ENCODE measurements at places on chromosomes 13 and 19.
A peak's percentile ranks its signal among the peaks of the same experiment; 100 is the strongest.

DNA sequence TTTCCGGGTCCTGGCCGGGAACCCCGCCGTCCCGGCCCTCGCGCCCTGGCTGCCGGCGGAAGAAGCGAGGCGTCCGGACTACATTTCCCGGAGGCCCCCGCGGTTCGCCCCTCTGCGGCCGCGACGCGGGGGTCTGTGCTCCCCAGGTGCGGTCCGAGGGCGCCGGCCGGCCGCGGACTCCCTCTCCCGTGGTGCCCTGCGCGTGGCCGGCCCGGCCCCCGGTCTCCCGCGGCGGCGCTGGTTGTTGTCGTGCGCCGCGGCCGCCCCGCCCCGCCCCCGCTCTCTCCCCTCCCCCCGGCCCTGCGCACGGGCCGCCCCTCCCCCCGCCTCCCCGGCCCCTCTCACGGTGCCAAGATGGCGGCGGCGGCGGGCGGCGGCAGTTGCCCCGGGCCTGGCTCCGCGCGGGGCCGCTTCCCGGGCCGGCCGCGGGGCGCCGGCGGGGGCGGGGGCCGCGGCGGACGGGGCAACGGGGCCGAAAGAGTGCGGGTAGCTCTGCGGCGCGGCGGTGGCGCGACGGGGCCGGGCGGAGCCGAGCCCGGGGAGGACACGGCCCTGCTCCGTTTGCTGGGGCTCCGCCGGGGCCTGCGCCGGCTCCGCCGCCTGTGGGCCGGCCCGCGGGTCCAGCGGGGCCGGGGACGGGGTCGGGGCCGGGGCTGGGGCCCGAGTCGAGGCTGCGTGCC, at the start of gene KMT2B:
KMT2B (plus strand) TSS at position 339 of the 680 bp plus-strand sequence; CDS start at position 355, 16 bp downstream.
- DNase-seq, result no peak

GRCh38 chr19:30525383-30525782, 153.2 kb downstream of the ZNF536 start:
- DNase-seq, result no peak

- no peak for DNase-seq
Observed at GRCh38 chr13:73808318-73808717, 325.9 kb downstream of the KLF12 start.

DNA sequence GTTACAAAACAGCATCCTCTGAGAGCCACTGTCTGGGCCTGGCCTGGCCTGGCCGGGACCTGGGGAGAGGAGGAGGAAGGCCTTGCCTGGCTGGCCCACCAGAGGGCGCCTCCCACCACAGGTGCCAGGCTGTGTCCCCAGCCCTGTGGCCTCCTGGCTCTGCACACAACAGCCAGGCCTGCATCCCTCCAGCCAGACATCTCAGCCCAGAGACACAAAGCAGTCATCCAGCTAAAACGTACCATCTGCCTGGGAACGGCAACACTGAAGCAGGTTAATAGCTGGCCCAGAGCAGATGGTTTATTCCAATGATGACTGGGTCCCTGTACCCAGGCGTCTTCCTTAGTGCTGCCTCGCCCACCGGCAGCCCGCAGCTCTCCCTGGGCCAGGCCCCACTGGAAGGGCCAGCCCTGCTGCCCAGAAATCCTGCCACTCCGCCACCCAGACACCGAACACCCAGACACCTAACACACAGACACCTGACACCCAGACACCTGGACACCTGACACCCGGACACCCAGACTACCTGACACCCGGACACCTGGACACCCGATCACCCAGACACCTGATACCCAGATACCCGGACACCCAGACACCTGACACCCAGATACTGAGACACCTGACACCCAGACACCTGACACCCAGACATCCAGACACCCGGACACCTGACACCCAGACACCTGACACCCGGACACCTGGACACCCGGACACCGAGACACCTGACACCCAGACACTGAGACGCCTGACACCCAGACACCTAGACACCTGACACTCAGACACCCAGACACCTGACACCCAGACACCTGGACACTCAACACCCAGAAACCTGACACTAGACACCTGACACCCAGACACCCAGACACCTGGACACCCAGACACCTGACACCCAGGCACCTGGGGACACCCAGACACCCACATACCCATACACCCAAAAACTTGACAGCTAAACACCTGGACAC, 20.1 kb downstream of the C19orf12 start:
- peak; percentile 74 for DNase-seq

DNA sequence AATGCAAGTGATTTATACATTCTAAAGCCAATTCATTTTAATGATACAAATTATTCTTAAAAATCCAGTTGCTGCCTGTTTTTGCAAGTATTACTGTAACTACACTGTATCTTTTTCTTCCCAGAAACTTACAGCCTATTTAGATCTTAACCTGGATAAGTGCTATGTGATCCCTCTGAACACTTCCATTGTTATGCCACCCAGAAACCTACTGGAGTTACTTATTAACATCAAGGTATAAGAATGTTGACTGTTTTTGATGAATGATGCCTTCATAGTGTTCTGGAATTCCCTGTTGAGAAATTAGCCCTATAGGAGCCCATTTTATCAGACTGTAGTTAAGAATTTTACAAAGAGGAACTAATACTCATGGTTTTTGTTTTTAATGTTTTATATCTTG, 25.0 kb downstream of the ITM2B start:
- no peak for DNase-seq

DNA sequence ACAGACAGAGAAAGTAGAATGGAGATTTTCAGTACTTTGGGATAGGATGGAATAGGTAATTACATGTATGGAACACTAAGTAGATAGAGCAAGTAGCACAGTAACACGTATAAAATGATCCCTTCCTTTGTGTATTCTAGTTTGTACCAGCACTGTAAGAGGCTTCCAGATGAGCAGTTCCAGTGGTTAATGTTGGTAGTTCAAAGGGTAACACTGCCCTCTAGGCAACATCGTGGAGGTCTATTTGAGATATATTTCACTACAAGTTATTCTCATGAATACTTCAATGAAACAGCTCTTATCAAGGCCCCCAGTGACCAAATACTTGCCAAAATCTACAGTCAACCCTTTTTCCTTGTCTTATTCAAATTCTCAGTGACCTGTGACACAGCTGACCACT, 13.5 kb upstream of the ZNF563 start:
- DNase-seq, result no peak

DNA sequence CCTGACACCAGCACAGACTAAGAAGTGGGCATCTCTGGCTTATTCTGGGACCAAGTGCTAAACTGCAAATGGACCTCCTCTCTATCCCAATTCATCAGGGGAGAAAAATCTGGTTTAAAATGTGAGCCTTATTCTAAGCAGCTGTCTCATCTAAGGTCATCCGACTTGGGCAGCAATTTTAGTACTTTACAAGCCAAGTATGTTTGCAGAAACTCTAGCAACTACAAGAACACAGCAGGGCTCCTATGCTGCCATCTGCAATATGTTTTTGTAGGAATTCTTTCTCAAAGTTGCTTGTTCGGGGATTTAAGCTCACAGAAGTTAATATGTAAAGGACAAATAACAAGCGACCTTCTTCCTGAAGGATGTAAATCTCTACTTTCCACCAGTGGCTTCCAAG, 113.1 kb downstream of the FOXO1 start:
- no peak for DNase-seq

GRCh38 chr13:52931131-52931530, 82.7 kb upstream of the PCDH8 start:
- DNase-seq, result no peak

DNA sequence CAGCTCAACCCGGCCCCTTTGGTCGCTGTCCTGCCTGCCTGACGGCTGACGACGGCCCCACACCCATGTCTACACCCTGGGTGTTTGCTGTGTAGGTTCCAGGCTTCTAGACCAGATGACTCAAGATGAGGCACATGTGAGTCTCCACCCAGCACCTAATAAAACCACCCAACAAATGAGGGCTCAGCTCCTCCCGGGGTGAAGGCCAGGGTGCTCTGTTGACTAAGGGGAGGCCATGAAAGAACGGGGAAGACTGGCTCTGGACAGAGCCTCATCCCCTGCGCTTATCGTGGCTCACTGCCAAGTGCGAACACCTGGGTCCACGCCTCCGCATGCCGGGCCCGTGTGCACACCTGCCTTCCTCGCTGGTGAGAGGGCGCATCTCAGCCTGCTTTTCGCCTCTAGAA, 39.6 kb downstream of the COL4A2 start:
- no peak for DNase-seq

- DNase-seq, result no peak
Observed at GRCh38 chr13:92984151-92984550, 242.5 kb upstream of the GPC6 start.

DNA sequence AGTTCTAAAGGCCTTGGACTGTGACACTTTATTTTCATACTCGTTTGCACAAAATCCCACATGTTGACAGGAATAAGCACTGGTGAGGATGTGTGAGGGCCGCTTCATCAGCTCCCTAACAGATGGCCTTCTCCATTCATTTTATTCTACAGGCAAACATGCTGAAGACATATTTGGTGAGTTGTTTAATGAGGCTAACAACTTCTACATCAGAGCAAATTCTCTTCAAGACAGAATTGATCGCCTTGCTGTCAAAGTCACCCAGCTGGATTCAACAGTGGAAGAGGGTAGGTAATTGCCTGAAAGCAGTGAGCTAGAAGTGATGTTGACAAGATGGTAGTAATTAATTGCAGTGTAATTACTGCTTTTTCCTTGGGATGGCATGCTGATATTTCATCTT, 95.7 kb downstream of the GPR12 start:
- no peak for DNase-seq

- no peak for DNase-seq
Observed at GRCh38 chr13:97339019-97339987, 94.7 kb upstream of the RAP2A start.

- DNase-seq, result no peak
Observed at GRCh38 chr13:70502944-70503343, 394.7 kb upstream of the KLHL1 start.

- DNase-seq, result no peak
Observed at GRCh38 chr13:31476266-31476665, 263.1 kb upstream of the RXFP2 start.

DNA sequence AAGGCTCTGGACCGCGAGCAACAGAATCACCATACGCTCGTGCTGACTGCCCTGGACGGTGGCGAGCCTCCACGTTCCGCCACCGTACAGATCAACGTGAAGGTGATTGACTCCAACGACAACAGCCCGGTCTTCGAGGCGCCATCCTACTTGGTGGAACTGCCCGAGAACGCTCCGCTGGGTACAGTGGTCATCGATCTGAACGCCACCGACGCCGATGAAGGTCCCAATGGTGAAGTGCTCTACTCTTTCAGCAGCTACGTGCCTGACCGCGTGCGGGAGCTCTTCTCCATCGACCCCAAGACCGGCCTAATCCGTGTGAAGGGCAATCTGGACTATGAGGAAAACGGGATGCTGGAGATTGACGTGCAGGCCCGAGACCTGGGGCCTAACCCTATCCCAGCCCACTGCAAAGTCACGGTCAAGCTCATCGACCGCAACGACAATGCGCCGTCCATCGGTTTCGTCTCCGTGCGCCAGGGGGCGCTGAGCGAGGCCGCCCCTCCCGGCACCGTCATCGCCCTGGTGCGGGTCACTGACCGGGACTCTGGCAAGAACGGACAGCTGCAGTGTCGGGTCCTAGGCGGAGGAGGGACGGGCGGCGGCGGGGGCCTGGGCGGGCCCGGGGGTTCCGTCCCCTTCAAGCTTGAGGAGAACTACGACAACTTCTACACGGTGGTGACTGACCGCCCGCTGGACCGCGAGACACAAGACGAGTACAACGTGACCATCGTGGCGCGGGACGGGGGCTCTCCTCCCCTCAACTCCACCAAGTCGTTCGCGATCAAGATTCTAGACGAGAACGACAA, 1.8 kb downstream of the PCDH17 start:
- DNase-seq, result no peak

GRCh38 chr19:51372649-51373504, at the start of gene NKG7:
NKG7 (minus strand) TSS chr19:51372654; CDS start chr19:51372535, 119 bp downstream.
- peak; percentile 58 for DNase-seq

- no peak for DNase-seq
Observed at GRCh38 chr13:80256352-80256932, 84.5 kb downstream of the SPRY2 start.

DNA sequence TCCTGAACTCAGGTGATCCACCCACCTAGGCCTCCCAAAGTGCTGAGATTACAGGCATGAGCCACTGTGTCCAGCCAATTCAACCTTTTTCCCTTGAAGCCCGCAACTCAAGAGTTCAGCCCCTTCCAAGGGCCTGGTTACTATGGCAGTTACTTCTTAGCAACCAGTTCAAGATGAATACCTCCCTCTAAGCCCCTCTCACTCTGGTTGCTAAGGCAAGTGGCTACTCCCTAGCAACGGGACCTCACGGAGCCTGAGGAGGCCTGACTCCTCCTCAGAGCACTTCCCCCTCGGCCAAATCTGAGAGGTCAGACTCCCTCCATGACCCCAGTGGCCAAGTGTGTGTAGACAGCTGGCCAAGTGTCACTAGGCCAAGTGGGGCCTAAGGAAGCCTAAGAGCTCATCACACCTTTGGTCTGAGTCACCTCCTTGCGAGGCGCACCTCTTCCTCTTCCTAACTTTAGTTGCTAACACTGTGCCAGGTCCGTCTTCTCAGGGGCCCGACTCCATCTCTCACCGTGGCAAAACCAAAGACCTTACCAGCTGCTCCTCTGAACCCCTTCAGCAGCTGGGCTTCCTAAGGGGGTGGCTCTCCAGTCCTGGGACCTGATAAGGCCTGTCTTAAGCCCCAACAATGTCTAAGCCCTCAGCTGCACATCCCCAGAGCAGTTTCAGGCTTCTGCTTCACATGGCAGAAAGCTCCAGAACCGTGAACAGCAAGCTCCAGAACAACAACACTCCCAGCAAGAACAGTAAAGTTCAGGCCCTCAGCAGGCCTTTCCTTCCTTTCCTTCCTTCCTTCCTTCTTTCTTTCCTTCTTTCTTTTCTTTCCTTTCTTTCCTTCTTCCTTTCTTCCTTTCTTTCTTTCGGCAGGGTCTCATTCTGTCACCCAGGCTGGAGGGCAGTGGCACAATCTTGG, 9.6 kb downstream of the CD37 start:
- DNase-seq, result no peak

- no peak for DNase-seq
Observed at GRCh38 chr13:106575896-106576295, 8.0 kb upstream of the ARGLU1 start.

GRCh38 chr13:68808456-68808855, 1299.2 kb upstream of the ATXN8OS start:
- no peak for DNase-seq

DNA sequence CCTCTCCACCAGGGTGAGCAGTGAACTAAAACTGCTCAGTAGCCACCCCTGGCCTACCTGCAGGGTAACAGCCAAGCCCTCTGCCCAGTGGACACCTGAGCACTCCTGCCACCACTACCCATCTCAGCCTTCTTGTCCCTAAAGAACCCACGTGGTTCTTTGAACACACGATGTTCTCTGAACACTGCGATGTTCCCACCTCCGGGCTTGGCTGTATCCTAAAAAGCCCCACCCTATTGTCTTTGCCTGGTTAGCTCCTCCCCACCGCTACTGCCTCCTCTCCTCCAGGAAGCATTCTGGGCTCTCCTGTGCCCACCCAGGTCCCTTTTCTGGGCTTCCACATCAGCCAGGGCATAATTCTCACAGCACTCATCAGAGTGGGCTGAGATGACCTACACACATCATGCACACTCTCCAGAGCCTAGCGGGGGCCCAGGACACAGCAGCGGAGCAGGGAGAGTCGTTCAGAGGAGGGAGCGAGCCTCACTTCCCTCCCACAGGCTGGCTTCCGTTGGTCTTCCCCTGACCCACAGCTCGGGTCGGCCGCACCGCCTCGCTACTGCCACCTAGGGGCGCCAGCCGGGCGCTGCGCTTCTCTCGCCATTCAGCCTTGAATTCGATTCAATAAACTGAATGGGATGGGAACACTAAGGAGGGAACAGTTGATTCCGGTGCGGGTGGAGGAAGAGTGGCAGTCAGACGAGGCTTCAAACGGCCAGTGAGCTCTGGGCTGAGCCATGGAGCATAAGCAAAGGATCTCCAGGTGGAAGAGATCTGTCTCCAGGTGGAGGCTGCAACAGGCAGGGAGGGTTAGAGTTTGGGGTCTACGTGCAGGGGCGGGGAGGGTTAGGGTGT, 3.2 kb downstream of the ELAVL1 start:
- DNase-seq, result peak; percentile 60
